ENCODE measurements at places on chromosomes 2 and 18.

DNA sequence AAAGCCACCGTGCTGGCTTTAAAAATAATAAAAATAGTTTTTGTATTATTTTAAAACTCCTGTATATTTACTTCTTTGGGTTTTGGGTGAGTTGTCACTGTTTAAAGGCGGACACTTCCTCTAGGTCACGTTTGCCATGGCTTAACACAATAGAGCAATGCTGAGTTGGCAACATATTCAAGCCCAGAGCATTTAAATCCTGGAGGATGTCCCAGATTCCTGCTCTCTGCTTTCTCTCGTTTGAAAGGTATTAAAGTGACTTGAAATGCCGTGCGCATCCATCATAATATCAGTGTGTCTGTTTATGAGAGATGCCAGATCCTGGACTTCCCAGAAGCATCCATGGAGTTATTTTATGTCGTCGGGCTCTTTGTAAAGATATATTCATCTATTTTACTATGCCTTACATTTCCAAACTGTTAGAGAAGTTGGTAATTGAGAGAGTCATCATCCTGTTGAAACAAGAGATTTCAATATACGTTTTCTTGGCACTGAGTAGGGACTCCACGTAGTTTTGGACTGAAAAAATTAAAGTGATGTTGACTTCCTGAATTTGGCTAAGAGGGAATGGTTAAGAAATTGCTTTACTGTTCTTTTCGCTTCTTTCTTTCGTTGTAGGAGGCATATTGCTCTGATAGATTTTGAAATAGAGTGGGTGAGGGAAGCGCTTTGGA lies 150.6 kb downstream of the ZNF236 start:
- no peak for DNase-seq

- DNase-seq, result no peak
Observed at GRCh38 chr2:28652217-28652616, 99.4 kb upstream of the PPP1CB start.

DNA sequence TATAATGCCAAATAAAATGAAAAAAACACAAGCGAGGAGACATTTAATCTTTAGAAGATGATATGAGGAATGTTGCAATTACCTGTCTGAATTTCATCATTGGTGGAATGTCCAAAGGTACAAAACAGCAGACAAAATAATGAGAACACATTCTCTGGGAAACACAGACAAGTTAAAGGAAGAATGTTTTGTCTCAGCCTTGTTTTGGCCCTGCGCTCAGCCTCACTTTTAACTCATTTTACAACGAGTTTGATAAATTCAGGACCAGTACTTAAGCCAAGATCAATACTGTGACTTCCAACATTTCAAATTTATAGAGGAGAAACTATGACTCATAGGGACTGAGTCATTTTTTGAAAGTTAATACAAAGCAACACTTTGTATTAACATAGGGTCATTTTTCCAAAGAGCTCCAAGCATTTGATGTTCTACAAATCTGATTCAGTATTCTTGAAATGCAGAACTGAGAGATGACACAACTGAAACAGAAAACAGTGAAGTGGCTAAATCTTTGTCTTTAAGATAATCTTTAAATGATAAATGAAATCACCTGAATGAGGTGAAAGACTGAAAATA lies 833.2 kb upstream of the CHAC2 start:
- DNase-seq, result no peak

- no peak for DNase-seq
Observed at GRCh38 chr2:96668771-96669170, 26.2 kb downstream of the FER1L5 start.

GRCh38 chr2:4684921-4685320 lies 981.5 kb downstream of the DCDC2C start:
- no peak for DNase-seq

DNA sequence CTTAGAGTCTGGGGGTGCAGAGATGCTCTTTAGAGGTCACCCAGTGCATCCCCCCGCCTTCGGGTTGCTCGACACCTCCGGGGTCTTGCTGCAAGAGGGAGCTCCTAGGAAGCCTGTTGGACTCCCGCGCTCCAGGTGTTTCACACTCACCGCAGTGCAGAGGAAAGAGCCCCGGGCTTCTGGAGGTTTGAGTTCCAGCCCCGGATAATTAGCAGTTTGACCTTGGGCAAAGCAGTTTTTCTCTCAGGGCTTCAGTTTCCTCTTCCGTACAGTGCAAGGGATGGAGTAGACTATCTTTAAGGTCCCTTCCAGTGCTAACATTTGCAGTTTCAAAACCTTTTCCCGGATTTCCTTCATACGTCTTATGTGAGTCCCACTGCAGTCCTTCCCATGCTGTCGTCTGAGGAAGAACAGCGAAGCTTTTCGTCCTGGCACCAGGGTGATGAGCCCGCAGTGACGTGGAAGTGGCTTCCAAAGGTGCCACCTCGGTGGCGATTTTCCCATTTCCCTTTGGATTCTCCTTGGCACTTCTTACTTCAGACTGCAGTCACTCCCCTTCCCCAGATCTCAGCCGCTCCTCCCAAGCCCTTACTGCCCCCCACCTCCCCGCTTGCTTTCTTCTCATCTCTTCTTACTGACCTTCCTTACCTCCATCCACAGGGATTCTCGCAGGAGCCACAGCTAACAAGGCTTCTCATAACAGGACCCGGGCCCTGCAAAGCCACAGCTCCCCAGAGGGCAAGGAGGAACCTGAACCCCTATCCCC lies 585 bp downstream of the PNKD start:
- no peak for DNase-seq

GRCh38 chr18:41618147-41618546 lies 336.9 kb upstream of the PIK3C3 start:
- no peak for DNase-seq

All from NCI-H2171 (cell line).